ENCODE measurements at places on chromosomes 4 and X.

DNA sequence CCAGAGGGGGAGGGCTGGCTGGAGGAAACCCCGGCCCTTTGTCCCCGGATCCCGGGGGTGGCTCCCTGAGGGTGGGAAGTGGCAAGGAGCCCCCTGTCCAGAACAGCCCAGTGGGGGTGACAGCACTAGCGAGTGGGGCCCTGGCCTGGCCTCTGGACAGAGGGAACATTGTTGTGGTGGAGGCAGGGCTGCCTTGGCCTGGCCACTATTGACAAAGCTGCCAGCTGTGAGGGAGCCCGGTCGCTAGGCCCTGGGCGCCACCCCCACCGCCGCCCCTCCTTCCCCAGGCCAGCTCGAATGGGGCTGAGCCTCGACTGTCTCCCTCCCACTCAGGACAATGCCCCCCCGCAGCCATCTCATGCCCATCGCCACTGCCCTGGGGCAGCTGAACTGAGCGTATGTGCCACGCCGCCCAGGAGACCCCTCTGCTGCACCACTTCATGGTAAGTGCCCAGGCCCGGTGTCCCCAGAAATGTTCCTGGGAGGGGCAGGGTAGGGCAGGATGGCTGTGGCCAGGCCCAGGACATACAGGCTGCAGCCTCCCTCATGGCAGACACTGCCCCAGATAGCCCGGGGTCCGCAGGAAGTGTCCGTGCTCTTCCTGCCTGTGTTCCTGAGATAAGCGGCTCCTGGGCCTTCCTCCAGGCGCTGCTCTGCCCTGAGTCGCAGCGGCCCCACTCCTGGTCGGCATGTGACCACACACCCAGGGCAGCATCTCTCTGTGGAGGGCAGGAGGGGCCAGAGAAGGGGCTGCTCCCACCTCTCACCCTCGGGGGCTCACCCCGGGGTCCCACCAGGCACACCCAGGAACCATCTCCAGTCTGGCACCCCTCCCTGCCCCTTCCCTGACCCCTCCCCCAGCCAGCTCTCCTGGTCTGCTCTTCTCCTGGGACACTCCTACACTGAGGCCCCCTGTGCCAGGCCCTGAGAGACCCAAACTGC lies 1.4 kb downstream of the PLXNB3 start:
- DNase-seq, result no peak

DNA sequence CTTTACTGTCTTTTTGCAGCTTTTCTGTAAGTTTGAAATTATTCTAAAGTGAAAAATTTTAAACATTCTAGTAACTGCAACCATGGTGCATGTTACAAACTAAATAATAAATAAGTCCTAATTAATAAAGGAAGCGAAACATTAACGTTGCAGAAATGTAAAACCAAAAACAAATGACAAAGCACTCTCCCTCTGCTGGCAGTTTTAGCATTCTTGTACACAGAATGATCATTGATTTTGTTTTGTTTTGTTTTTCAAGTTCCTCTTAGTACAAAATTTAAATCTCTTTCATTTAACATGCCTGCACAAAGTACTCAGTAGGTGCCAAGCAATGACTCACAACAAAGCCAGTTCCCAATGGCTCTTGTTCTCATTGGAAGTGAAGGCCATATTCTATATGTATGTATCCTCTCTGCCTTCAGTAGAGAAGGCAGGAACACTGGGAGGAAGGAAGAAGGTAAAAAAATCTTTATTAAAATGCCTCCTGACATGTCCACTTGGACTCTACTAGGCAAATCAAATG lies 13.7 kb upstream of the TMSB4X start:
- no peak for DNase-seq

DNA sequence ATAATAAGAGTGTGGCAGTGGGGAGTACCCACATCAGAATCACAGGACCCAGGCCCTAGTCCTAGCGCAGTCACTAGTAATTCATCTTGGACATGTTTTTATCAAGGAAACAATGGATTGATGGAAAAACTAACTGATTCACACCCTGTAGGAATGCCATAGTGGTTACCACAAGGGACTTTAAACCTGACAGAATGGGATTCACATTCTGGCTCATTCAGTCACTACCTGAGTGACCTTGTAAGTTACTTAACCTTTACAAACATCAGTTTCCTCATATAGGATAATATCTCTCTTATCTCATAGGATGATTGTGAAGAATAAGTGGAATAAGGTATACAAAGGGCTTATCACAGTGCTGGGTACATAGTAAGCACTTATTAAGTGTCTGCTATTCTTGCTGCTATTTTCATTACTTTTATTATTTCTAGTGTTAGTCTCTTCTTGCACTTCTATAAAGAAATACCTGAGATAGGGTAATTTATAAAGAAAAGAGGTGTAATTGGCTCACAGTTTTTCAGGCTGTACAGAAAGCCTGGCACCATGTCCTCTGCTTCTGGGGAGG lies 247.5 kb upstream of the KLF3 start:
- no peak for DNase-seq

DNA sequence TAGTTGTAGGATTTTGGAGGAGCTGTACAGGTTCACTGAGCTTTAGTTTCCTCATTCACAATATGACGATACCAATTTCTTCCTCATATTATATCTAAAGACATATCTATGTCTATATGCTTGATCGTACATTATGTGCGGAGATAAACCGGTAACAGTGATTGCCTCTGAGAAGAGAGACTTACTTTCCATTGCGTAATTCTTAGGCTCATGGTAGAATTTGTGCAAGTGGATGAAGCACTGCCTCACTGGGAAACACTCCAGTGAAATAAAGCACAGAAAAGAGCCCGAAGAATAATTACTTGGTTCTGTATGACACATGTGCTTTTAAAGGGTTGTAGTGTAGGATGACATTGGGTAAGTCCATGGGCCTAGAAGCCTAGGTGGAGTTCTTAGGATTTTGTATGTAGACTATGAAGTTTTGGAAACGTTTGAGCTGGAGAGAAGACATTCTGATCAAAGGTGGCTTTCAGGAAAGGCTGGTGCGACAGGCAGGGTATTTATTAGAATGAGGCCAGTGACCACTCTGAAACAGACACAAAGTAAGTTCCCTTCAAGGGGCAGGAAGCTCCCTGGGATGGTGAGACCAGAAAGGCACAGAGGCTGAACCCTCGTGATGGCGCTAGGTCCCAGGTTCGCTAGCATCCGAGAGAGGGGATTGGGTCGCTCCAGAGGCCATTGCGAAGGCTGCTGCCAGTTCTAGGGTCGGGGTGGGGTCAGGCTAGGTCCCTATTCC lies 649 bp upstream of the VBP1 start:
- no peak for DNase-seq

- DNase-seq, result no peak
Observed at GRCh38 chr4:181427076-181427475, 816.1 kb upstream of the TENM3 start.
